Endothelial cell of umbilical vein (primary cell): ENCODE measurements at places on chromosomes 16 and 17.

- H3K4me3 ChIP-seq, result no peak overlapping the region
- H3K36me3 ChIP-seq, result no peaks in the 10 kb centered on the region
- no peaks in the 10 kb centered on the region for H3K27me3 ChIP-seq
- peak; percentile 88 for DNase-seq
- peak overlapping the region; percentile 33 for H3K27ac ChIP-seq
- peaks cover 33% of the 10 kb centered on the region for H3K4me1 ChIP-seq
These were observed 113.3 kb downstream of the VPS53 start for GRCh38 chr17:601244-601925.

- no peak overlapping the region for H3K4me3 ChIP-seq
- H3K27me3 ChIP-seq, result no peaks in the 10 kb centered on the region
- peaks cover 58% of the 10 kb centered on the region for H3K36me3 ChIP-seq
- H3K4me1 ChIP-seq, result peaks cover 10% of the 10 kb centered on the region
- no peak for DNase-seq
These were observed 5.7 kb upstream of the FTSJ3 start for GRCh38 chr17:63833026-63833740.

GRCh38 chr16:73315645-73316044 is 267.7 kb upstream of the ZFHX3 start:
- no peaks in the 10 kb centered on the region for H3K4me1 ChIP-seq
- no peak for DNase-seq
- H3K4me3 ChIP-seq, result no peak overlapping the region

DNA sequence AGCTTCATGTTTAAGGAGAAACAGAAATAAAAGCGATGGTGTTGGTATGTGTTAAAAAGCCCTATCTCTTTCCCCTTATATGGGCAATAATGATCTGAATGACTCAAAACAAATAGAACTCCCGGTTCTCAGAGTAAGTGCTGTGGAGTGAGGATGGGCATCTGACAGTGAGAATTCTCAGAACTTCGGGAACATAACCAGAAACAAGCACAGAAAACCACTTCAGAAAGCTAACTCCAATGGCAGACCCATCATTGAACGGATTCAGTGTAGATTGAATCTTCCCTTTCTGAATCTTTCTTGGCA is 67.2 kb downstream of the CDH8 start:
- DNase-seq, result no peak
- H3K4me3 ChIP-seq, result no peak overlapping the region
- H3K27me3 ChIP-seq, result no peaks in the 10 kb centered on the region

DNA sequence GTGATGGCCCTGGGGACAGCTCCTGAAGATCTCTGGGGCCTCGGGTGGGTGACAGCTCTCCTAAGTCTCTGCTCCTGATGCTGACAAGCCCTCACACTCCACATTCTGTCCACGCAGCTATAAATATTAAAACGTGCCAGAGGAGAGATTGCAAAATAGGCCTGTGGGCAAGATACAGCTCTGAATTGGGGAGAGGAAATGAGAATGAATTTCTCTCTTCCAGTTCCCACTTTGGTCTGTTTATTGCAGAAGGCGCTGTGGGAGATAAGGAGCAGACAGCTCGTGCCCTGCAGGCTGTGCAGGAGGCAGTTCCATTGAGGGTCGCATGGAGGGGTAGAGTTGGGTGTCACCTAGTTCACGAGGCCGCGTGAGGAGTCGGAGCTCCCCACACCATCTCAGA is 87.5 kb upstream of the SDK2 start:
- DNase-seq, result no peak
- no peak overlapping the region for H3K27ac ChIP-seq
- no peaks in the 10 kb centered on the region for H3K4me1 ChIP-seq
- H3K27me3 ChIP-seq, result no peaks in the 10 kb centered on the region
- no peak overlapping the region for H3K4me3 ChIP-seq
- no peaks in the 10 kb centered on the region for H3K36me3 ChIP-seq
